ENCODE measurements at places on chromosomes 6 and 20.

DNA sequence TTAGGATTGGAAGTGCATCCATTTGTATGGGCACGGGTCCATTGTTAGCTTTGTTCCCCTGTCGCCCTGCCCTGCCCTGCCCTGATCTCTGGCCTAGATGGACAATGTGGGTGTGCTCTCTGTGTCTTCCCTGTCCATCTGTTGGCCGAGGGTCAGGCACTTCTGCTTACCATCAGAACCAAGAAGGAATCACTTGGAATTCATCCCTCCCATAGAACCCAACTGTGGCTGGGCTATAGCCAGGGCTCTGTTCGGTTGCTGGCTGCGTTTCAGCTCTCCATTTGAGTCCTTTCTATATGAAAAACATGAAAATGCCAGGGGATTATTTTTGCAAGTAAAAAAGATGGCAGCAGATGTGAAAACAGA, 26.6 kb upstream of the TULP4 start:
- DNase-seq = no peak

DNA sequence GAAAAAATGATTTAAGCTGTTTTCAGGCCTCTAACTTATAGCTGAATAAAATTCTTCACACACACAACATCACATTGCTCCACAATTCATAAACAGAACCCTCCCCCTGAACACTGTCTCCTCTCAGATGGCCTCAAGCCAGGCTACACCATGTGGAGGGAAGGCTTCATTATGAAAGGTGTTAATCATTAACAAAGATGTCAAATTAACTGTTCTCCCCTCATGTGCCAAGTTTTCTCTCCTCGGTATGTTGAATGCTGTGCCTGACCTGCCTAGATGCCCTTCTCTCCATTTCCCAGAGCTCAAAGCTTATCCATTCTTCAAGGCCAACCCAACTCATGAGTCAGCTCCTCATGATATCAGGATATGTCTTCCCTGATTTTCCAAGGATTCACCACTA, 210.4 kb downstream of the GMDS start:
- no peak for DNase-seq

GRCh38 chr6:43436577-43437282, 9.4 kb downstream of the ABCC10 start:
- DNase-seq = no peak

GRCh38 chr6:127300411-127300810, 33.7 kb downstream of the RNF146 start:
- DNase-seq = no peak

- no peak for DNase-seq
Observed at GRCh38 chr6:35496841-35497570, at the start of gene TEAD3. TSS of gene TEAD3 (minus strand) at chr6:35497079.

DNA sequence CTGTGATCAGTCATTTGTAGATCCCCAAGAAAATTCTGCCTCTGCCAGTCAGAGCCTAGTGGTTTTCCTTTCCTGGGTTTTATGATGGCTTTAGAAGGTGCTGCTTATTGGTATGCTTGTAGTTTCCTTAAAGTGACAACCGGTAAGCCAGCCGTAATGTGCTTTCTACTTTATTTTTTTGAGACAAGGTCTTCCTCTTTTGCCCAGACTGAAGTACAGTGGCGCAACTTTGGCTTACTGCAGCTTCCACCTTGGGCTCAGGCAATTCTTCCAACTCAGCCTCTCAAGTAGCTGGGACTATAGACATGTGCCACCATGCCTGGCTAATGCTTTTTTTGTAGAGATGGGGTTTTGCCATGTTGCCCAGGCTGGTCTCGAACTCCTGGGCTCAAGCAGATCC, 23.5 kb downstream of the MCM8 start:
- no peak for DNase-seq

DNA sequence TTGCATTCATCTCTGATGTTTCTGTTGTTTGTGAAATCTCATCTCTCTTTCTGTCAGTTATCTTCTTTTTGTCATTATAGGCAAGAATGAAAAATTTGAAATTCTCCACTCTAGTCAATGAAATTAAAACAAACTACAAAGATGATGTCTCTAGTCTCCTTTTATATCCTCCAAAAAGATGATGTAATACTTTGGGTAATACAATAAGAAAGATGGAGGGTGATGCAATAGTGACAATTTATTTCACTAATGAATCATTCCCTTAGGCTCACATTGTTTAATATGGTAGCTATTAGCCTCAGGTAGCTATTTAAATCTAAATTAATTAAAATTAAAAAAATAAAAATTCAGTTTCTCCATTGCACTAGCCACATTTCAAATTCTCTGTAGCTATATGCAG, 145.4 kb downstream of the UST start:
- no peak for DNase-seq

DNA sequence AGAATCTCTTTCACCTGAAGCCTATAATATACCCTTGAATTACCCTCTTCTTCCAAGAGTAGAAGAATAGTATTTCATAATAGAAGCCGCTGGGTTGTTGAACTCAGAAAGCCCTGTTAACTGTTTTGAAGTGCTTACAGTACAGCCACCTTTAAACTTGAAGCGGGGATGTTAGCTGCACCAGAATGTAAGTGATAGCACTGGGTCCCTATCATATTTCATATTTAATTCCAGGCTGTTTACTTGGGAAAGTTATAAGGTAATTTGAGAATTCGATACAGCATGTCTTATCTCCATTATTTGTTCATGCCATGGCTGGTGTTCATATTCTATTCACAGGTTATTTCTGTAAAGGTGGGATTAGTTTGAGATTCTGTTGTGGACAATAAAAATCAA, 63.5 kb upstream of the VSTM2L start:
- DNase-seq = no peak

DNA sequence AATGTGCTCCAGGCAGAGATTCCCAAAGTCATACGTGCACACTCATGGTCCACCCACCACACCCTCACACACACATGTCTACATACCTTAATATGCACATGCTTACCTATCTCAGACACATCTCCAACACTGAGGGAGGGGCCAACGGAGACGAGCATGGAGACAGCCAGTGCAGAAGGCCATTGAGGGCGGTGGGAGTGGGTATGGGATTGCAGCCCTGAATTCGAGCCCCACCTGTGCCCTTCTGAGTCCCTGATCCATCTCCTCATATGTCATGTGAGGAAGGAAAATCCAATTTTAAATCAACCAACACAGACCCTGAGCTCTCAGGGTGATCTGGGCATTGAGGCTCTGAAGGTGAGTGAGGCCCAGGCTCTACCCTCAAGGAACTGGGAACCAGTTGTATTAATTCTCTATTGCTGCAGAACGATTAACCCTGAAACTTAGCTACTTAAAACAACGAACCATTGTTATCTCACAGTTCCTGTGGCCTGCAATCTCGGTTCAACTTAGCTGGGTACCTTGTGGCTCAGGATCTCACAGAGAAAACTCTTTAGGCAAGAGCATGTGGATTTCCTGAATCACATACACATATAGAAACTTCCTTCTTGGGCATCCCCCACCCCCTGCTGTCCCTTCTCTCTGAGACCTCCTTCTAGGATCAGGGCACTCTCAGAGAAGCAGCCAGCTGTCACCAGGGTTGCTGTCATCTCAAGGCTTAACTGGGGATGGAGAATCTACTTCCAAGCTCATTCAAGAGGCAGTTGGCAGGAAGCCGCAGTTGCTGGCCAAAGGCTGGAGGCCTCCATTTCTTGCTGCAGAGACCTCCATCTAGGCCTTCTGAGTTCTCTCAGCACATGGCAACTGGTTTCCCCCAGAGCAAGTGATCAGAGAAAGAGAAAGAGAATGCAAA, 28.3 kb downstream of the GLP1R start:
- no peak for DNase-seq

DNA sequence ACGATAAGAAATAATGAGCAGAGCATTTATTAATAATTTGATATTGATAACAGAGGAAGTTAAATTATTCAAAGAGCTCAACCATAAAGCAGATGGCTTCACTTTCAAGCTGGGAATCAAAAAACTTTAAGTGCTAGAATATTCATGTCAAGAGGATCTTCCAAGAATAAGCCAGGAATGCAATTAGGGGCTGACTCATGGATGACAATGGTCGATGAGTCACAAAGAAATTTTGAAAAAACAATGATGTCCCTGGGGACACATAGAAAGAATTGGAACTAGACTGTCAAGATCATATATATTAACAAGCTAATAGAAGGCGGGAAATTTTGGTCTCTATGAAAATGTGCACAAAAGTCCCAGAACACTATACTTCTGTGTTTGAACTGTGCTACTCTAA, 304.1 kb downstream of the LAMA2 start:
- no peak for DNase-seq

- no peak for DNase-seq
Observed at GRCh38 chr6:113645576-113645970, 211.6 kb upstream of the MARCKS start.

GRCh38 chr6:11538052-11538818, 686 bp downstream of the TMEM170B start:
- no peak for DNase-seq

- no peak for DNase-seq
Observed at GRCh38 chr6:105753620-105754211, 332.4 kb upstream of the PRDM1 start.

GRCh38 chr6:46419576-46420002, 71.7 kb downstream of the RCAN2 start:
- peak; percentile 31 for DNase-seq

GRCh38 chr20:8602389-8603116, 466.3 kb upstream of the PLCB4 start:
- no peak for DNase-seq

- DNase-seq = no peak
Observed at GRCh38 chr20:24816907-24817306, 132.2 kb upstream of the CST7 start.

- DNase-seq = no peak
Observed at GRCh38 chr20:4160761-4161305, 145.5 kb upstream of the RNF24 start.

DNA sequence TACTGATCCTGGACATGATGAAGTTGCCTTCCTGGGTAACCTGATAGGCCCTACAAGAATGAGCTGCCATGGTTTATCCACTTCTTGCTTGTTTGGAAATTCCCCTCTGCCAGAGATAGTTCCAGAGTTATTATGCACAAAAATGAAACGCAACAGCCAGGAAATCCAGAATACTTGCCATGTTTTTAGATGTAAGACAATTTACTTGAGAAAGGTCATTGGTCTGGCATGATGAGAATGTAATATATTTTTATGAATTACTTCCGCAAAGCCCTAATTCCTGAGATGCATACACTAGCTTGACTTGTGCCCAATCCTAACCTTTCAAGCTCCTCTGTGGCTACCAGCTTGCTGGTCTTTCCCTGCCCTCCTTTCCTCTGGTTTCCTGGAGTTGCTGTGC, 27.9 kb upstream of the NT5E start:
- no peak for DNase-seq

DNA sequence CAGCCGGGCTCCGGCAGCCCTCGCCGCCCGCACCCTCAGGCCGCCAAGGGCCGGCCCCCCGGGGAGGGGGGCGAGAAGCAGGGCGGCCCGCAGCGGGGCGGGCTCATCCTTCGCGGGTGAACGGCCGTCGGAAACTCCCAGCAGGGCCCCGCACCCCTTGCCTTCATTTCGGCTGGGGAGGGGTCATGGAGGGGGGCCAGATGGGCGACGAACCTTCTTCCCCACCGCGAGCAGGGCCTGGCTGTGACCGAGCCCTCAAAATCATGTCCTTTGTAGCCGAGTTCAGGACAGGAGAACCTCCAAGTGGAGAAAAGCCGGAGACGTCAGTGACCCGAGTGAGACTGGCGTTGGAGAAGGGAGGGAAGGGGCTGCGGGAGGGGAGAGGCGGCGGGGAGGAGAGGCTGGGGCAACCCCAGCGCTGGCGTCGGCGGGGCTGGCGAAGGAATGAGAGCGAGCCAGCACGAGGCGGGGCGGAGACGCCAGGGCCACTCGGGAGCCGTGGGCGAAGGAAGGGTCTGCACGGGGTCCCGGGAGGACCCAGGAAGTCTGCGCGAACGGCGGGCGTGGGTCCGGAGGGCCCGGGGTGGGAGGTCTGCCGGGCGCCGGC, 571 bp upstream of the FOXC1 start:
- no peak for DNase-seq

GRCh38 chr20:32792316-32792715, 27.4 kb upstream of the MAPRE1 start:
- no peak for DNase-seq

DNA sequence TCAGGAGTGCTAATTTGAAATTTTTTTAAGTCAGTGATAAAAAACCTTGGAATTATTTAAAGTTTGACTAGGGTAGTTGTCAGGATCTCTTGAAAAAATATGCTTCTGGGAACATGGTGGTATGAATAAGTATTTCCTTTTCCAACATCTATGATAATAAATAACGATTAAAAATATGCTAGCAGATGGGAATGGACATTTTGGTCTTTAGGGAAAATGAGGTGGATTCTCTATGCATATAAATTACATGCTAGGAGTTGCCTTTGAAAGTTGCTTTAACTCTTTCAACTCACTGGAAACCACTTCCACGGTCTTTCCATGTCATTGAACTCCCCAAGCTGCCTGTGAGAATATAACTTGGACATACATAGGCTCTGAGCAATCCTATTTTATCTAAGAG, 731.5 kb upstream of the MARCKS start:
- no peak for DNase-seq

DNA sequence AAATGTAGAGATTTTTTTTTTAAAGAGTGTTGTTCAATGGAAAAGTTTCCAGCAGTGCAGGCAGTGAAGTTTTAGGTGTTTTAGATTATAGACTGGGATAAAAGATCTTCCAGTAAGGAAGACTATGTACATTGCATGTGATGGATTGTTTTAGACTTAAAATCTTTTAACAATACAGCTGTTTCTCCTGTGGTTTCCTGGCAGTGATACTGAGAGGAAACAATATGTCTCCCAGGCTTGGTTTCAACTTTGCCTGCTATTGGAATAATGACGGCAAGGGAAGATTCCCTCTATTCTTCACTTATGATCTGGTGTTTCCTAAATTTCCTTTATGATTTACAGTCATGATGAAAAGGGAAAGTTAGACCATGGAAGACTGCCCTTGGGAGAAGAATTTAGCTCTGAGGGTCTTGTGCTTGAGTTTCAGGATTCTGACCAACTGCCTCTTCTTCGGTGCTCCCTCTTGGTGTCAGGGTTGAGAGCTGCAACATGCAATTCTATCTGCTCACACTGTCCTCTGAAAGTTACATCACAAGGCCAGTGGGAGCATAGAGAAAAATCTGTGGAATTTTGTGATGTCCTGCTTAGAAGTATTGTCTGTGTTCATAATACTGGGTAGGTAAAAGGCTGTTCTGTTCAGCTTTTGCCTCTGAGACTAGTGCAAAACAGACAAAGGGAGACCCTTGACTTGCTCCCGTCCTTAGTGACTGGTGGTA, 262.8 kb upstream of the MAN1A1 start:
- no peak for DNase-seq
